Vagina (tissue), 2 donors: ENCODE measurements at places on chromosomes 4 and X.

GRCh38 chr4:83581411-83582288, 45.7 kb downstream of the GPAT3 start:
- no peak for DNase-seq

DNA sequence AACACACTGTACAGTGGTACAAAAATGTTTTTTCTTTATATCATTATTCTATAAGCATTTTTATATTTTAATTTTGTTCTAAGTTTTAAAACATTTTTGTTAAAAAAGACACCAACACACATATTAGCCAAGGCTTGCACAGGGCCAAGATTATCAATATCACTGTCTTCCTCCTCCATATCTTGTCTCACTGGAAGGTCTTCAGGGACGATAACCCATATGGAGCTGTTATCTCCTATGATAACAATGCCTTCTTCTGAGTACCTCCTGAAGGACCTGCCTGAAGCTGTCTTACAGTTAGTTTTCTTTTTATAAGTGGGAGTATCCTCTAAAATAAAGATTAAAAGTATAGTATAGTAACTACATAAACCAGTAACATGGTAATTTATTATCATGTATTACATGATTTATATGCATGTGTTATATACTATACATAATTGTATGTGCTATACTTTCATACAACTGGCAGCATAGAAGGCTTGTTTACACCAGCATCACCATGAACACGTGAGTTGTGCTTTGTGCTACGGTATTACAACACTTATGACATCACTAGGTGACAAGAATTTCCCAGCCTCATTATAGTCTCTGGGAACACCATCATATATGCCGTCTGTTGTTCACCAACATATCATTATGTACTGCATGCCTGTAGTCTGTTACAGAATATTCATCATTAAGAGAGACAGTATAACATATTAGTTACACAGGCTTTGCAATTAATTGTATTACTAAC, 90.7 kb downstream of the WDFY3 start:
- DNase-seq: no peak

DNA sequence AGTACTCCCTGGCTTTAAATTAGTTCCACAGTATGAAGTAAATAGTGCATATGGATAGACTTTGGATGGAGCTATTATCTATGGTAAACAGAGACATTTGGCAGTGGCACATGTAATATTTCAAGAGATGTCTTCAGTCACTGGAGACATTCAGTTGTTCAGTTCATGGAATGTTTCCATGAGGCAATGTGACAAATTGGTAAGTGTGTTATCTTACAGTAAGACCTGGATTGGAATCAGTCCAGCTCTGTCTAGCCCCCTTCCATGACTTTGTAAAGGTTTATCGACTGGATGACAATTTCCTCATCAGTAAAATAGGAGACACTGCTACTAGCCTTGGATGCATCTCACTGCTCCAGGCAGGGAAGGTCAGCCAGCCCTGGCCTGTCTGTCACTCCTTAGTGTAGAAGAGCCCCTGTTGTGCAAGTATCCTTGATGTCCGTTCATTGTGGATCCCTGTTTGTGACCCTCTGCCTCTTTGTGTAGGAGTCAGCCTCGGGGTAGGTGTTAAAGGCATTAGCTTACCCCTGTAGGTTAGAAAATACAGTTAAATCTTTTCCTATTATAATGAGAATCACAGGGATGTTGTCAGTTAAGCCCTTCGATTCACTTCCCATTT, 335.9 kb downstream of the ANK2 start:
- DNase-seq: no peak

- no peak for DNase-seq
Measured at GRCh38 chrX:143634663-143635455, 1.0 kb downstream of the SLITRK4 start.

- DNase-seq: no peak
Measured at GRCh38 chr4:66639361-66639760, 905.9 kb downstream of the CENPC start.

DNA sequence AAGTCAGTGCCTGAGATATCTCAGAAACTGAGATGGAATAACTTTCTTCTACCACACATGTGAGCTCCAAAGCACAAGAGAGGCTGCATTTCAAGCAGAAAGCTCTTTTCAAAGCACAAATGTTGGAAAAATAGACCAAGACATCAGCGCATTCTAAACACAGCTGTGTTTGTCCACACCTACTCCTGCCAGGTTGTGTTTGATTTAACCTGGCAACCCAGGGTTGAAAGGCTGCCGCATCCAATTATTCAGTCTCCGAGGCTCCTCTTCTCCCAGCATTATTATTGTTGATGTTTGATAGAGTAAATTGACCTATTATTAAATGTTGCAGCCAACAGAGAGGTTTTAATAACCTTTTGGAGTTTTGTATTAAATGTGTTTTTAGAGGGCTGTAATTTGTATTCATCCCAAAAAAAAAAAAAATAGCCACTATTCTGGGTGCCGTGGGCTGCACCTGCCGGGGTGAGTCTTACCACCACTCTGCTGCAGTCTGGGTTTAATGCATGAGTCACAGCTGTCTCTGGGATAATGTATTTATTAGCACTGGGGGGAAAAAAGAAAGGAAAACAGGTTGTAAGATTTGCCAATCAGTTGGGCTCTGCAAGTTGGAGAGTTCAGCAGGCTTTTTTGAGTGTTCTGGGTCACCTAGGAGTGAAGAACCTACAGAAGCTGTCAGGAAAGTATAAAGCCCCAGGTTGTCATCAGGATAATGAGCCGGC, 105.2 kb upstream of the NOCT start:
- no peak for DNase-seq

GRCh38 chr4:70359115-70359661, 1.4 kb upstream of the SMR3A start:
- no peak for DNase-seq

DNA sequence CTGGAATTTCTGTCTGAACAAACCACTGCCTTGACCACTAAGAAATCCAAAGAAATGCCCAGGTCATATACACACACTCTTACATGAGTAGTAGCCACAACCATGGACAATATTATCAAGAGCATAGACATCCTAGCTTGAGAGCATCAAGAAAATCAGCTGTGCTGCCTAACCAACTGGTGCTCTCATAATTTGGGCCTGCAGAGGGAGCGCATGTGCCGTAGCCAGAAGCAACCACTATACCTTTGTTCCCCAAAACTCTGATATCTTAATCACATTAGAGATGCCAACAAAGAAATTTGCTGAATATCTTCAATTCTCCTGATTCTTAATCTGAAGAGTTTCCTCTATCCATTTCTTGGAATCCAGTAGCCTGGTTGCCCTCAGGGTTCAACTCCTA, 163.6 kb downstream of the ZNF674 start:
- DNase-seq: no peak

GRCh38 chr4:153684971-153685371, 891 bp downstream of the TLR2 start:
- DNase-seq: no peak

DNA sequence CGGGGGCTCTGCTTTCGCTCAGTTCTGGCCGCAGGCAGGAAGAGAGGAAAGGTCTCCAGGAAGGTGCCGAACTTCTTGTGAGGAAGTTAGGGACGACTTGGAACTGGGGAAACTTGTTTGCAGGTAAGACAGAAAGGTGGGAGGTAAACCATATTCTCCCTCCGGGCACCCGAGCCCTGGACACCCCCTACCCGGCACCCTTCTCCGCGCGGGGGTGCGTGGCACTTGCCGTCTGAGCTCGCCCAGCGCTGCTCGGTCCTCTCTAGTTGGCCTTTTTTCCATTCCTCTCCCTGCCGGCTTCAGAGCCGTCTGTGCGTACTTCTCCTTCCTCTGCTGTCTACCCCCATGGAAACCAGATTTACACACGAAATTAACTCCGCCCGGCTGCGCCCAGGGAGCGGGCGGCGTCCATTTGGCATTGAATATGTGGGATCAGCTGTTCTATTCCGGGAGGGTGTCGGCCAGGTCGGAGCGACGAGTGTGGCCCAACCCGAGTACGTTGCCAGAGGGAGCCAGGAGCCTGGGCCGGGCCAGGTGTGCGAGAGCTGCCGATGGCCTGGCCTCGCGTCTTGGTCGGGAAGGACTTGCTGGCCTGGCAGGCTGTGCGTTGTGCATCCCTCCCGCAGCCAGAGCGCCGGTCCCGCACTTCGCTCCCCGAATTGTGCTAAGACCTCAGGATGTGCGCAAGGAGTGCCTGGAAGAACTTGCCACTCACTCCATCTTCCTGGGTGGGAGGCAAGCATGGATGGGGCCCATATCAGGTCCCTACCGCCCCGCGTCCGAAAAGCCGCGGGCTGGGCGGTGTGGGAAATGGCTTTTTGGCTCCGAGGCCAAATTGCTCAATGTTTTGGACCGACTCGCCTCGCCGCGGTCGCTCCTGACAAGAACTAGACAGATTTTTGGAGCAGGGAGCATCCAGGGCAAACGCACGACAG, 1.7 kb downstream of the PDGFRA start:
- DNase-seq: peak; percentile 87

DNA sequence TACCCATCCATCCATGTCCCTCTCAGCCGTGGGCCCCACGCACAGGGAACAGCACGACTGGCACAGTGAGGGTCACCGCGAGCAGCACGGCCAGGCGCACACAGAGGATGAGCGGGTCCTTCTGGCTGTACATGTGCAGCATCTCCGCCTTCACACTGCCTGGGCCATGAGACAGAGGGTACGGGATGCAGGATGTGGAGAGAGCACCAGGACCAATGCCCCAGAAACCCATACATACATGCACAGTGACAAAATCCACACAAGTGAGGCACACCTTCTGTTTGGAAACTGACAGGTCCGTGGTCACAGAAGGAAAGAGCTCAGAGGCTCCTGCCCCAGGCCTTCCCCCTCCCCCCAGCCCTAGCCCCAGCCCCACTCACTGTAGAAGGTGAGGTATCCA, 9.5 kb downstream of the SLC38A5 start:
- no peak for DNase-seq
